CD14-positive monocyte (primary cell): ENCODE measurements at places on chromosomes 11 and 22. TPM values are rescaled to one million over a fixed set of nuclear protein-coding genes. Genes with fewer than 3 reads are reported as not detected.

DNA sequence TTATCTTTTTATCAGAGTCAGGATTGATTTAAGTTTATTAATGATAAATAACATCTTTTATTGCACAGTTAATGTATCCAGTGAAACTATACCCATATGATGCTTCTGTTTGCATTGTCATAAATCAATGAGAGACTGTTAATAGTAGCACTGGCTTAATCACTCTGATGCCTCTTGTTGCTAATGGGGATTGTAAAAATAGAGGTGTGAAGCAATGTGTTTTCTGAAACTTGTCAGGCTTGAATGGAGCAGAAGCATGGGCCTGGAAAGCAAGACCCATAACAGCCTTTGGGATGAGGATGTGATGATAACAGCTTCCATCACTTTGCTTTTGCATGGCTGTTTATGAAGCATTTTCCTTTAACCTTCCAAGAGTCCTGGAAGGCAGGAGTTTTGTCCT, 319.7 kb downstream of the DDX10 start:
- no peak overlapping the region for H3K4me3 ChIP-seq
- no peak for DNase-seq
- no peaks in the 10 kb centered on the region for H3K27me3 ChIP-seq
- no peak overlapping the region for H3K27ac ChIP-seq

DNA sequence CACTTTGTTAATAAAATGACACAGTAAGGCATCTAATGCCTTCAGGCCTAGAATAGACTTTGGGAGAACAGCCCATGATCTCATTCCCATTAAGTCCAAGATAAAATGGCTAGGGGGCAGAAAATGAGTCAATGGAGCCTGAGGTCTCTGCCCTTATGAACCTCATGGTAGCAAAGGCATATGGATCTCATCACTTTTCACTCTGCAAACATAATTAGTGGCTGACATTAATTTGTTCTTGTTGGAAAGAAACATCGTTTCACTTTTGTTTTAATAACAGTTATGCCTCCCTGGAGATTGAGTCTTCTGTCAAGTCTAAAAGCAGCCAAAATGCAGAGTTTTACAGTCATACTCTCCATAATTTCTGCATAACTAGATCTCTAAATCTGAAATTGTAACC, 111.8 kb upstream of the API5 start:
- H3K4me3 ChIP-seq: no peak overlapping the region
- H3K27me3 ChIP-seq: no peaks in the 10 kb centered on the region
- DNase-seq: no peak
- no peak overlapping the region for H3K27ac ChIP-seq

GRCh38 chr22:39907047-39907446, 6.2 kb downstream of the GRAP2 start:
- H3K36me3 ChIP-seq: no peaks in the 10 kb centered on the region
- no peak for DNase-seq
- H3K4me3 ChIP-seq: no peak overlapping the region
- no peaks in the 10 kb centered on the region for H3K27me3 ChIP-seq

DNA sequence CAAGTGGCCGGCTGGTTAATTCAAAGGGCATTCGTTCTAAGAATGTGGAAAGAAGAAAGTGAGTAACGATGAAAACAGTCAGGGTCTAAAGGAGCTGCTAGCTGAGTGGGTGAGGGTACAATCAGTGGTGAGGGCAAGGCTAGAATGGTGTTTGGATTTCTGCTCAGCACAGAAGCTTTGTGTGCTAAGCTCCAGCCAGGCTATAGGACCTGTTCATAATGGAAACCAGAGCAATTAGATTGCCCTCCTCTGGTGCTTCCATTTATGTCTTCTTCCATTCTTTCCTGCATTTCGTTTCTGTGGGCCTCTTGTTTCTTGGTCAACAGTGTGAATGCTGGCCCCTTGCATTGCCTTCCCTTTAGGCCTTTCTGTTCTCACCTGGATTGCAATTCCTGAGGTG, 572.9 kb upstream of the CHORDC1 start:
- H3K4me1 ChIP-seq: no peaks in the 10 kb centered on the region
- H3K36me3 ChIP-seq: no peaks in the 10 kb centered on the region
- no peak overlapping the region for H3K4me3 ChIP-seq

GRCh38 chr22:44371741-44372525, 59.2 kb upstream of the SHISAL1 start:
- H3K36me3 ChIP-seq: no peaks in the 10 kb centered on the region
- no peak overlapping the region for H3K4me3 ChIP-seq
- H3K27ac ChIP-seq: no peak overlapping the region
- peaks cover 2% of the 10 kb centered on the region for H3K27me3 ChIP-seq
- DNase-seq: no peak

DNA sequence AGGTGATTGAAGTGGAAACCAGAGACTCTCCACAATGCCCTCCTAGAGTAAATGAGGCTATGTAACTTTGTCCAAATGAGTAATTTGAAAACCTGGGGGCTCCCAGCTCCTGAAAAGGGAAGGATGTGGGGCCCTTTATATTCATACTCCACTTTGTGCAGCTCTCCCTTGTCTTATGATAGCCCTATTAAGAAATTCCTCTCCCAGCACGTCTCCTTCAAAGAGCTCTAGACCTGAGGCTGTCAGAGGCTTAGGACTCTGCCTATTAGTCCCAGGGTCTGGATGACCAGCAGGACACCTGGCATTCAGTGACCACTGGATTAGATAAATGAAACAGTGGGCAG, 2.1 kb downstream of the SLC43A1 start:
- DNase-seq: no peak
- H3K27me3 ChIP-seq: no peaks in the 10 kb centered on the region
- no peak overlapping the region for H3K27ac ChIP-seq

Gene MRGPRE
- not detected for polyA plus RNA-seq

Gene NXPE1
- not detected for polyA plus RNA-seq

Gene ZFP91
- 7.2 and 15.8 TPM in 2 replicates for polyA plus RNA-seq

Gene DEFB131B
- not detected for polyA plus RNA-seq

Gene RBMXL2
- not detected in 2 replicates for polyA plus RNA-seq
